ENCODE measurements at places on chromosomes 1 and 21.

DNA sequence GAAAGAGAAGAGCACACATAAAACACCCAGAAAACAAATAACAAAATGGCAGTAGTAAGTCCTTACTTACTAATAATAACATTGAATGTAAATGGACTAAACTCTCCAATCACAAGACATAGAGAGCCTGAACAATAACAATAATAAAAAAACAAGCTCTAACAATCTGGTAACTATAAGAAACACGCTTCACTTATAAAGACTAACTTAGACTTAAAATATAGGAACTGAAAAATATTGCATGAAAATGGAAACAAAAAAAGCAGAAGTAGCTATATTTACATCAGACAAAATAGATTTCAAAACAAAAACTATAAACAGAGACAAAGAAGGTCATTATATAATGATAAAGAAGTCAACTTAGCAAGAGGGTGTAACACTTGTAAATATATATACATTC, 83.1 kb upstream of the LYPLAL1 start:
- DNase-seq: no peak

DNA sequence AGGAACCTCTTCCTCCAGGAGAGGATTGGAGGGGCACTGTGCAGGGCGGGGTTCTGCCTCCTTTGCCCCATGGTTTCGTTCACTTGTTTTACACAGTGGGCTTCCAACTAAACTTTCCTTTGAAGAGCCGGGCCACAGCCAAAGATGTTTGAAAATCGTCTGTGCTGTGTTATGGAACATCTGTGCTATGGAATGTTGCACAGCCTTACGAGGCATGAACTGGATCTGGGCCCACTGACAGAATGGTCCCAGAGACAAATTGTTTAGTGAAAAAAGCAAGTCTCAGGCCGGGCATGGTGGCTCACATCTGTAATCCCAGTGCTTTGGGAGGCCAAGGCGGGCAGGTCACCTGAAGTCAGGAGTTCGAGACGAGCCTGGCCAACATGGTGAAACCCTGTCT, 12.6 kb upstream of the MEF2D start:
- DNase-seq: no peak

- DNase-seq: no peak
Observed at GRCh38 chr21:20789729-20790500, 208.3 kb upstream of the NCAM2 start.

DNA sequence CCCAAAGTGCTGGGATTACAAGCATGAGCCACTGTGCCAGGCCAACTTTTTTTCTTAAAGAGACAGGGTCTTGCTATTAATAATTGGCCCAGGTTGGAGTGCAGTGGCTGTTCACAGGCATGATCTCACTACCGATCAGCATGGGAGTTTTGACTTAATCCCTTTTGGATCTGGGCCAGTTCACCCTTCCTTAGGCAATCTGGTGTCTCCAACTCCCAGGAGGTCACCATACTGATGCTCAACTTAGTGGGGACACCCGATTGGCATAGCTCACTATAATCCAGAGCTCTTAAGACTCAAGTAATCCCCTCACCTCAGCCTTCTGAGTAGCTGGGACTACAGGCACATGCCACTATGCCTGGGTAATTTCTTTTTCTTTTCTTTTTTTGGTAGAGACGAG, 64.2 kb upstream of the SCYL3 start:
- DNase-seq: no peak

GRCh38 chr1:71417421-71417820, 336.6 kb upstream of the ZRANB2 start:
- no peak for DNase-seq

DNA sequence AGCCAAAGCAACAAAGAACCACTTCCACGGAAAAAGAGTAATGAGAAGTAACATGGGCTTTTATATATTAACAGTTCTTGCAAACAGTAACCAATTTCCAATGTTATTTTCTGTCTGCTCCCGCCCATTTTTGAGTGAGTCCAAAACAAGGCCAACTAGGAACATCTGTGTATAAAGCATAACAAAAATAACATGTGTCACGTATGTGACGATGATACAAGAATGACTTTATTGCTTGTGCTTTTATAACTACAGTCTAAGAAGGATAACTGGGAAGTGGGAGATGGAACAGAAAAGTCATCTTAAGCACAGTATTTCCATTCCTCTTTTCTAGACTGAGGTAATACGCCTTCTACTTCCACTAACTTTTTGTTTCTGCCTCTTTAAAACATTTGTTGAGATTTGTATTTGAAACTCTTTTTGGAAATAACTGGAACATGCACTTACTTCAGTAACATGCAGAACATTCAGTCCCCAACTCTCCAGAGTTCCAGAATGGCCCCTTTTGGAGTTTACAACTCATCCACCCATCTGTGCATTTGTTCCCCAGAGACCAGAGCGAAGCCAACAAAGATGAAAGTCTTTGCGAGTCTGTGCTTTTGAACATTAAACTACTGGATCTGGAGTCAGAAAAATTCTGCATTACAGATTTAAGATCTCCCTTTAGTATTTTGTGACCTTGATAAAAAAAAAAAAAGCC, 143.0 kb upstream of the ZRANB2 start:
- no peak for DNase-seq

DNA sequence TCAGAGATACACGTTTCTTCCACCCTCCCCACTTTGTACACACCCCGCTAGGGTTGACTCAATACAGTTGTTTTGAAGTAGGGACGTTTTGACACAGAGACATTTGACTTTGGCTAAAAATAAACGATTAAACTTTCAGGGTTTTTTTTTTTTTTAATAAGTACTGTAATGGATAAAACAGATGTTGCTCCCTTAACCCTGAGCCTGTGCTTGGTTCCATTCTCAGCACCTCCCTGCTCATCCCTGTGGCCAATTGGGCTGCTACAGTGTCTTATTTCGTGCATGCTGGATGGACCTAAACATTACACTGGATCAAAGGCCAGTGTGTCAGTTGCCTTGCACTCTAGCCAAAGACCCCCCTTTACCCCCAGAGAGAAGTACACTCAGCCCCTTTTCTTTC, 16.9 kb downstream of the GRHL3 start:
- no peak for DNase-seq

- no peak for DNase-seq
Observed at GRCh38 chr1:26922431-26922729, 837 bp downstream of the NUDC start.

- no peak for DNase-seq
Observed at GRCh38 chr1:42529724-42530181, 66.7 kb downstream of the CCDC30 start.

- DNase-seq: no peak
Observed at GRCh38 chr21:16095005-16095404, 365.2 kb downstream of the USP25 start.

DNA sequence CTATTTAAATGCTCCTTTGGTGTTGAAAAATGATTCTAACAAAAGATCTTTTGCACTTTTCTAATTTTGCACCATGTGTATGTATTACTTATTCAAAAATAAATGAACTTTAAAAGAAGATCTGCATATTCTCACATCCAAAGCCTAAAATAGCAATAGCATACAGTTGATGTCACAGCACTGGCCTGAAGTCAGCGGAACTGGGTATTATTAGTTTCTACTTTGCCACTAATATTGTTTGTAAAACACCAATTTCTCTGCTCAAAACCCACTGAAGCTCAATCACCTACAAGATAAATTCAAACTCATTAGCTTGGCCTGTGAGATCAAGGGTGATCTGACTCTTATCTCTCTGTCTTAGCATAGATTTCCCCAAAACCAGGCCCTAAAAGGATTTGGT, 34.5 kb upstream of the BCAR3 start:
- no peak for DNase-seq
